ENCODE measurements at places on chromosomes 3 and 15. TPM values are rescaled to one million over a fixed set of nuclear protein-coding genes. Genes with fewer than 3 reads are reported as not detected.
A peak's percentile ranks its signal among the peaks of the same experiment; 100 is the strongest.

DNA sequence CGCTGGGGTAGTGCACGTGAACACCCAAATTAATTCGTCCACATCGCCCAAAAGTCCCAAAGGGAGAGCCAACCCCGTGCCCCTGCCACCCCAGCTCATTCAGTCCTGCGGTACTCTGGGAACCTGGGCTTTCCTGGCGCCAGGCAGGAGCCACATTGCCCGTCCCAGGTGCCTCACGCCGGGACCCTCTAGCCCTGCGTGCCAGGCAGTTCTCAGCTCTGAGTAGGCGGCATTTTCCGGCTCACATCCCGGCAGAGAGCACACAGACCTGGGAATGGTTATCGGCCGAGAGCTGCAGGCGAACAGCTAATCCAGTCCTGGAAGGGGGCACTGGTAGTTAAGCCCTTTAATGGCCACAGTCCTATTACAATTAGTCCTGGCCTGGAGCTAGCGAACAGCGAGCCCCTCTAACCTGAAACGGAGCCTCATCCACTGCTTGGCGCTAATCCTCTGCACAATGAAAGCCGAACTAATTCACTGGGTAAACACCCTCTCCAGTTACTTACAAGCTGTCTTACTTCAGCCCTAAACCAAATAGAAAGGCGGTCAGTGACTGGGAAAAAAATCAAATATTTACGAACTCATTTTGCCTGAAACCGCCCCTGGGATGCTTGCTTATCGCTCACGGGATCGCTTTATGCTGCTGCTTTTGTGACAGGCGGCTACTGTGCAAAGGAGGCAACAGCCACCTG is 254.6 kb upstream of the SOX14 start:
- no peak overlapping the region for H3K4me3 ChIP-seq
- H3K27me3 ChIP-seq: no peaks in the 10 kb centered on the region
- no peaks in the 10 kb centered on the region for H3K36me3 ChIP-seq
- H3K4me1 ChIP-seq: no peaks in the 10 kb centered on the region
- no peak overlapping the region for H3K27ac ChIP-seq
- no peak for DNase-seq

DNA sequence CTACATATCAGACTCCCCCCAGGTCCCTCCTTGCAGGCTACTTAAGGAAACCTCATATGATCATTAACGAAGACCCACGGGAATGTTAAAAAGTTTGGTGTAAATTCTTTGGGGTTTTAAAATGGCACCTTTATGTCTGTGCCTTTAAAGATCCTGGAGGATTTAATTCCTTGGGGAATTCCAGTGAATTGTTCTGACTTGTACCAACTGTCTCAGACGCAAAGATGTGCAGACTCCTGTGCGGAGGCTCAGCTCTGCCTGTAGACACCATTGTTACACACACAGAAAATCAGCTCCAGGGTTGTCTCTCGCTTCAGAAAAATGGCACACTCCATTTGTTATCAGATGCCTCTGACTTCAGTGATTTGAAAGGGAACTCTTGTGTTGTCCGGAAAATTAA is 414.4 kb upstream of the CFAP20DC start:
- DNase-seq: no peak
- no peaks in the 10 kb centered on the region for H3K36me3 ChIP-seq
- no peak overlapping the region for H3K27ac ChIP-seq
- no peaks in the 10 kb centered on the region for H3K4me1 ChIP-seq
- no peak overlapping the region for H3K4me3 ChIP-seq

- H3K4me3 ChIP-seq: no peak overlapping the region
- H3K27ac ChIP-seq: no peak overlapping the region
- H3K36me3 ChIP-seq: peaks cover 29% of the 10 kb centered on the region
These were observed 153.9 kb downstream of the GHSR start for GRCh38 chr3:172294223-172294806.

GRCh38 chr15:82849556-82850512 is 40.4 kb downstream of the WHAMM start:
- H3K27ac ChIP-seq: peak overlapping the region; percentile 43
- H3K4me1 ChIP-seq: peaks cover 15% of the 10 kb centered on the region
- H3K27me3 ChIP-seq: no peaks in the 10 kb centered on the region
- H3K36me3 ChIP-seq: no peaks in the 10 kb centered on the region

DNA sequence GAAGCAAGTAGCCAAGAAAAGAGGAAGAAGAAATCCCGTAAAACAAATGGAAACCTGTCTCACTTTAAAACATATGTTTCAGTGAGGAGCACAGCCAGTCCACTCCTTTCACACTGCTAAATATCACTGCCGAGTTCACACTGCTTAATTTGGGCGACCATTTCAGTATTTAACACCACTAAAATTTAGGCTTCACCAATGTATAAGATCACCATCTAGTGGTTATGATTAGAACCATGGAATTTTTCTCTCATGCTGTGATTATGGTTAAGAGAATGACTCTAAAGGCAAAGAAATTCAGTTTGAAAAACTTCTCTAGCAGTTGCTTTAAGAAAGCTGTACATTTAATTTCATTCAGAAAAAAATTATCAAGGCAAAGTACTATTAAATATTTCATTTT is 16.6 kb downstream of the SLC4A7 start:
- DNase-seq: no peak
- no peak overlapping the region for H3K27ac ChIP-seq
- H3K27me3 ChIP-seq: no peaks in the 10 kb centered on the region
- H3K36me3 ChIP-seq: no peaks in the 10 kb centered on the region

GRCh38 chr3:123683505-123684154 is 98.8 kb upstream of the HACD2 start:
- H3K36me3 ChIP-seq: peaks cover 5% of the 10 kb centered on the region
- DNase-seq: no peak
- no peak overlapping the region for H3K4me3 ChIP-seq
- peaks cover 12% of the 10 kb centered on the region for H3K4me1 ChIP-seq
- H3K27ac ChIP-seq: no peak overlapping the region

GRCh38 chr3:148943506-148944205 is 47.7 kb upstream of the GYG1 start:
- no peak overlapping the region for H3K4me3 ChIP-seq
- H3K27ac ChIP-seq: no peak overlapping the region
- no peak for DNase-seq
- no peaks in the 10 kb centered on the region for H3K27me3 ChIP-seq
- no peaks in the 10 kb centered on the region for H3K4me1 ChIP-seq

GRCh38 chr3:129650256-129650872 is 43.9 kb upstream of the PLXND1 start:
- peaks cover 12% of the 10 kb centered on the region for H3K4me1 ChIP-seq
- no peaks in the 10 kb centered on the region for H3K27me3 ChIP-seq
- no peak overlapping the region for H3K27ac ChIP-seq
- no peak for DNase-seq
- H3K4me3 ChIP-seq: no peak overlapping the region

DNA sequence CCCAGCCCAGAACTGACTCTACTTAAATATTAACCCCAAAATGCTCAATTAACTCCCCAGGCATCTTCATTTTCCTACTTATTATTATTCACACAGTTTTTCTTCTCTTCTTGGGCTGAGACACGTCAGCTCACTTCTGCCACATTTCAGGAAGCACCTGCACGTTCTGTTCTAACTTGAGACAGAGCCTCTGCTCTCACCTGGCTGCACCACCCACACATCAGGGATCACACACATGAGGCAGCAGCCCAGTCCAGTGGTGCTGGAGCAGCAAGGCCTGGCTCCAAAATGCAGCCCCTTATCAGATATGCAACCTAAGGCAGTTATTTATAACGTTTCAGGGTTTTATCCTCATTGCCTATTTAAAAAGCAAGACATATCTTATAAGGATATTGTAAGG is 127.5 kb downstream of the OSBPL10 start:
- no peaks in the 10 kb centered on the region for H3K4me1 ChIP-seq
- H3K27ac ChIP-seq: no peak overlapping the region
- DNase-seq: no peak
- H3K36me3 ChIP-seq: no peaks in the 10 kb centered on the region
- no peaks in the 10 kb centered on the region for H3K27me3 ChIP-seq

DNA sequence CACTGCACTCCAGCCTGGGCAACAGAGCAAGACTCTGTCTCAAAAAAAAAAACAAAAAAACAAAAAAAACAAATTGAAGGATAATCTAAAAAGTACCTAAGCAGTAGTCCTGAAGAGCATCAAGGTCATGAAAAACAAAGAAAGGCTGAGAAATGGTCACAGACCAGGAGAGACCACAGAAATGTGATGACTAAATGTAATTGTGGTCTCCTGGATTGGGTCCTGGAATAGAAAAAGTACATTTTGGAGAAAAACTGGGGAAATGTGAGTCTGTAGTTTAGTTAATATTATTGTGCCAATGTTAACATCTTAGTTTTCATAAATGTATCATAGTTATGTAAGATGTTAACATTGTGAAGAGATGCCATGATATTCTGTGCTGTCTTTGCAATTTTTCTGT is 267.5 kb upstream of the NR2E3 start:
- H3K4me1 ChIP-seq: peaks cover 7% of the 10 kb centered on the region
- no peak overlapping the region for H3K27ac ChIP-seq
- H3K36me3 ChIP-seq: no peaks in the 10 kb centered on the region
- no peak for DNase-seq
- no peak overlapping the region for H3K4me3 ChIP-seq

DNA sequence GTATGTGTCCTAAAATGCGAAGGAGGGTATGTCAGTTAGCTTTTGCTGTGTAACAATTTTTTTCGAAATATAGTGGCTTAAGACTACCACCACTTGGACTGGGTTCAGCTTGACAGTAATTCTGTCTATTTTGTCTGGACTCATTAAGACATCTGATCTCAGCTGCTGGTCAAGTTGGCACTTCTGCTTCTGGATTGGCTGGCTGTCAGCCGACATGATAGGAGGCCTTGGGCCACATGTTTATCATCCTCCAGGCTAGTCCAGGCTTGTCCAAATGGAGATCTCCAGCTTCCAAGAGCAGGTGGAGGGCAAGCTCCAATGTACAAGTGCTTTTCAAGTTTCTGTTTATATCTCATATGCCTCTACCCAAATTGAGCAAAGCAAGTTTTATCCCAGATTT is 95.9 kb downstream of the GALK2 start:
- H3K4me3 ChIP-seq: no peak overlapping the region
- H3K27me3 ChIP-seq: no peaks in the 10 kb centered on the region
- H3K36me3 ChIP-seq: peaks cover 2% of the 10 kb centered on the region
- no peak for DNase-seq
- H3K27ac ChIP-seq: no peak overlapping the region
- H3K4me1 ChIP-seq: no peaks in the 10 kb centered on the region

- H3K36me3 ChIP-seq: no peaks in the 10 kb centered on the region
- H3K4me3 ChIP-seq: no peak overlapping the region
These were observed 16.7 kb upstream of the CMTM7 start for GRCh38 chr3:32374788-32375595.

DNA sequence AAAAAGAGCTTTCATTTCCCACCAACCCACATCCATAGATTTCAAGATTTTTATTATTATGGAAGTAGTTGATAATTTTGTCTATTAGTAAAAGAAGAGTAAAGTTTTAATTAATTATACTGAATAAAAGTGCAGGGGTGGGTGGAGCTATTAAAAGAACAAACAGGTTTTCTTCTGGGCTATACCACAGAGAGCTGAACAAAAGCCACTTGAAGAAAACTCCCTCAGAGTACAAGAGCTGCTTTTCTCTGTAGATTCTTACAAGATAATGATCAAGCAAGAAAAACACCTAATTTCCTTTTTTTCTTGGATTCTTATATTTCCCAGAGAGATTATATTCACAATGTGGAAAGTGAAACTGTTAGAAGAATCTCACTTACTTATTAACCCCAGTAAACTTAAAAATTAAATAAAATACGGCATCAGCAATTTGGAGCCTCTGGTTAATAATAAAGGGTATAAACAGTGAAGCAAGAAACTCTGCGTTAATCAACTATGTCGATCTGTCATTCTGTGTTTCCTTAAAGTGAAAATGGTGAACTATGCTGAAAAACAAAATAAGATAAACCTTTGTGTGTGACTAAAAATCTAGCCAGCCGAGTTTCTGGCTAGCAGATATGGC is 84.9 kb downstream of the THBS1 start:
- no peaks in the 10 kb centered on the region for H3K4me1 ChIP-seq
- no peak for DNase-seq
- no peak overlapping the region for H3K27ac ChIP-seq
- H3K36me3 ChIP-seq: no peaks in the 10 kb centered on the region
- no peaks in the 10 kb centered on the region for H3K27me3 ChIP-seq

GRCh38 chr3:65810302-65810701 is 228.4 kb downstream of the MAGI1 start:
- no peaks in the 10 kb centered on the region for H3K27me3 ChIP-seq
- no peaks in the 10 kb centered on the region for H3K4me1 ChIP-seq
- DNase-seq: no peak

- no peak for DNase-seq
- no peaks in the 10 kb centered on the region for H3K36me3 ChIP-seq
- H3K4me3 ChIP-seq: no peak overlapping the region
- H3K27ac ChIP-seq: no peak overlapping the region
- H3K27me3 ChIP-seq: no peaks in the 10 kb centered on the region
These were observed 13.0 kb downstream of the FBLN2 start for GRCh38 chr3:13561967-13562366.

DNA sequence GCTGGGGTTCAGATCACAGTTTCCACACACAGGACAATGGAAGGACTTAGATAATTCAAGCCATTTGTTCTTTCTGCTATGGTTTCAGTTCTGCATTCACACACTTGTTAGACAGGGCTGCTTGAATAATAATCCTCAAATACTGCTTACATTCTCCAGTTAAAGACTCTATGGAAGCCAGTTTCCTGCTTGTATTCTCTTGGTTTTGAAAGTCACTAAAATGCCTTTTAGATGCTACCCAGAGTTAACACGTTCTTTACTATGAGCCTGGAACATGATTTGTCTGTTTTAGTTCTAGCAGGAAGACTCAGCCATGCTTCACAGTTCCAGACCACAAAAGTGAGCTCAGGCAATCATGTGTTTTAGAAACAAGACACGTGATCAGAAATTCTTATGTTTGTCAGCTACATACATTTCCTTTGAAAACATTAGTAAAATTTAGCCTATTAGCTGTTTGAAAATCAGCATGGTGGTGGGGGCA is 152.4 kb downstream of the LEKR1 start:
- no peak for DNase-seq
- H3K4me3 ChIP-seq: no peak overlapping the region
- H3K27ac ChIP-seq: no peak overlapping the region
- H3K27me3 ChIP-seq: no peaks in the 10 kb centered on the region
- no peaks in the 10 kb centered on the region for H3K36me3 ChIP-seq

DNA sequence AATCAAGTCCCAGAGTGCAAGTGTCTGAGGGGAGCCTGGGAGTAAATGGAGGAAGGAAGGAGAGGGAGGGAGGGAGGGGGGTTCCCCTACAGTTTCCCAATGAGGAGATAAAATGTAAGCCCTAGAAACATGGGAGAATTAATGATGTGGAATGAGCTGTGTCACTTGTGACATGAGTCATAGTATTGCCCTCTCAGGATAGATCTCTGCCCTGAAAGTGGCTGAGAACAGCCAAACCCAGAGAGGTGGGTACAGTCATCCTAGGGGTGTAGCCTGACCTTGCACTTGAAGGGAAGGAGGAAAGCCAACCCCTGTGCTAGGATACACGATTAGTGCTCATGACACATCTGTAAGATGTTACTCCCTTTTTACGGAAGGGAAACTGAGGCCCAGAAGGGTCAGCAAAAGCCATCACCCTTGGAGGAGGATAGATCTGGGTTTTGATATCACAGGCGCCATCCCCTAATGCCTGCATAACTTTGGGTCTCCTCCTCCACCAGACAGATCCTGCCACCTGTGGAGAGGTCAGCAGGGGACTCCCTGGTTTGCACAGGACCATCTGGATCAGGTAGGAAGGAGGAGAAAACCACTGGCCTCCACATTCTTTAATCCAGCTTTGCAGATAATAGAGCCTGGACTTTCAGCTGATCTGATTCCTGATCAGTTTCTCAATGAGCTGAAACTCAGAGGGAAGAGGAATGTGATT is 23.1 kb upstream of the USP3 start:
- H3K27me3 ChIP-seq: no peaks in the 10 kb centered on the region
- H3K36me3 ChIP-seq: no peaks in the 10 kb centered on the region
- no peak overlapping the region for H3K27ac ChIP-seq

RUBCN gene
- total RNA-seq: 41.8 TPM

BSN gene
- total RNA-seq: 0.59 TPM

MED12L gene
- 0.08 TPM for total RNA-seq

TMEM89 gene
- not detected for total RNA-seq

IL17RB gene
- total RNA-seq: 2.5 TPM
